ENCODE measurements at places on chromosomes 1 and 21.

DNA sequence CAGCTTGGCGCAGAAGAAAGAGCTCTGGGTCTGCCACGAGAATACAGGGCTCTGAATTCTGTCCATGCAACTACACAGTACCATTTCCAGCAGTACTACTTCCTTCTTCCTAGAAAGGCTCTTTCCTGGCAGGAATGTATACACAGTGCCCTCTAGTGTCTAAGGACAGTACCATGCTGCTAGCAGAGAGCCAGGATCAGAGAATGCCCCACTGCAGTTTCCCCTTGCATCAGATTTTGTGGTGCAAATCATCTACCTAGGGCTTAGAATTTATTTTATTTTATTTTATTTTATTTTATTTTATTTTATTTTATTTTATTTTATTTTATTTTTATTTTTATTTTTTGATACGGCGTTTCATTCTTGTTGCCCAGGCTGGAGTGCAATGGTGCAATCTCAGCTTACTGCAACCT is 50.8 kb downstream of the PAX7 start:
- peak; percentile 33 for DNase-seq

- no peak for DNase-seq
These were observed 222.6 kb downstream of the PRDM2 start for GRCh38 chr1:13922466-13923110.

DNA sequence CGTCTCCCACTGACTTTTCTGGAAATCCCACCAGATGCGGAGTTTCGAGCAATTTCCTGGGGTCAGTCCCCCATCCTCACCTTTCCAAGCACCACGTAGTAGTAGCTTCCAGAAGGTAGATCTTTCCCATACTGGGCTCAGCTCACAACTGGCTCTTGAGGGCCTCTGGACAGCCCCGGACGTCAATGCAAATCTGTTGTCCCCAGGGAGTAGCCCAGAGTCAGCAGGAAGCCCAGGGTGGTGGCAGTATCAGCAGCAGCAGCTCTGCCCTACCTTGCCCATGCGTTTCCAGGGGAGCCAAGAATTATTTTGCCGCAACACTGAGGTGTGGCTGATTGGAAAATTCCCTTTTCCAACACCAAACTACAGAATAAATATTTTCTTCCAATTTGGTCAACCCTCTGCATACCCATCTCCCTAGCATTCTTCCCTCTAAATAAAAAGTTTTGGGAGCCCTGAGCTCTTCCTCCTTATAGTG is 70.3 kb downstream of the CD46 start:
- no peak for DNase-seq

GRCh38 chr1:181104042-181104789 is 15.7 kb downstream of the IER5 start:
- no peak for DNase-seq

DNA sequence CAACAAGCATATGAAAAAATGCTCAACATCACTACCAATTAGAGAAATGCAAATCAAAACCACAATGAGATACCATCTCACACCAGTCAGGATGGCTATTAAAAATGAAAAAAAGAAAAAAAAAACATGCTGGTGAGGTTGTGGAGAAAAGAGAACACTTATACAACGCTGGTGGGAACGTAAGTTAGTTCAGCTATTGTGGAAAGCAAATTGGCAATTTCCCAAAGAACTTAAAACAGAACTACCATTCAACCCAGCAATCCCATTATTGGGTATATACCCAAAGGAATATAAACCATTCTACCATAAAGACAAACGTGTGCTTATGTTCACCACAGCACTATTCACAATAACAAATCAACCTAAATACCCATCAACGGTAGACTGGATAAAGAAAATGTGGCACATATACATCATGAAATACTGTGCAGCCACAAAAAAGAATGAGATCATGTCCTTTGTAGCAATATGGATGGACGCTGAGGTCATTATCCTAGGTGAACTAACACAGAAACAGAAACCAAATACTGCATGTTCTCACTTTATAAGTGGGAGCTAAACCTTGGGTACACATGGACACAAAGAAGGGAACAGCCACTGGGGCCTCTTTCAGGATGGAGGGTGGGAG is 49.5 kb downstream of the LYST start:
- DNase-seq = no peak

DNA sequence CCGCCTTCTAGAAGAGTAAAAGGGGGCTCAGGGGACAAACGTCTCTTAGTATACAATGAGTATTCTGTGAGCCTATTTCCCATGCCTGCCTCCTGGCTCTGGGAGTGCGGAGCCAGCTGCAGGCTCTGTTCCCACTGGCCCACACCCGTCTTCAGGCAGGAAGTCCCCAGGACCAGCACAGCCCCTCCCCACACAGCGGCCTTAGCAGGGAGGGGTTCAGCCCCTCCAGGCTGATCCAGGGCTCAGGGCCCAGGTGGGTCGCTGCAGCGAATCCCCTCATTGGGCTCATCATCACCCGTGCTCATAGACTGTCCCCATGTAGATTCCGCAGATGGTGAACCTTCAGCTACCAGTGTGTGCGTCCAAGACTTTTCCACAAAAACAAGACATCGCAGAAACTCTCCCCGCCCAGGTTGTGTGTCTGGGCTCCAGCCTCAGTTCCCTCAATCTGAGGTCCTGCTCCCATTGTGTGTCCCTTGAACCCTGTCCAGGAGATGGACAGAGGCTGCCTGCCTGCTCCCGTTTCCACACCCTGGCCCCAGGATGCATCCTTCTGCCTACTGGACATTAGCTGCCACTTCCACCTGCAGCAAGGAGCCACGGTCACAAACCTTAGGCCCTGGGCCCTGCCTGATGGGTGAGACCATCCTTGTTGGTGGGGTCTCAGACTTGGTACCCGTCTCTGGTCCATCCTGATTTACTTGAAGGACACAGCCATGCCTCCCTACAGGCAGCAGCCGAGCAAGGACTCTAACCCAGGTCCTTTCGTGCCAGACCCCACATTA is 39.4 kb downstream of the NENF start:
- DNase-seq = no peak

DNA sequence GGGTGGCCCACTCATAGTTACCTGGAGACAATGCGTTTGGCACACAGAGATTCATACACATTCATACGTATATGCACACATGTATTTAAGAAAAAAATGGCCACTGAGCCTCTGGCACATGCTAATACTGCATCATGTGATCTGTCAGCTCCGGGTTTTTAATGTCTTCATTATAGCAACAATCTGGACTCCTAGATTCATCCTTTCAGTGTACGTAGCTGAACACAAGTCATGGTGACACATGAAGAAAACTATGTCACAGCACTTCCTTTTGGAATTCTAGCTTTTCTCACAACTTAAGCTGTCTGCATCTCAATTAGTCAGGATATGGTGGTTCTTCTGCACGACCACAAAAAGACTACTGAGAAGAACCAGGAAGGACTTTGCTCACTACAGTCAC is 24.7 kb downstream of the HSF2BP start:
- DNase-seq = no peak

- no peak for DNase-seq
These were observed 30.5 kb downstream of the SIM2 start for GRCh38 chr21:36729310-36729970.

DNA sequence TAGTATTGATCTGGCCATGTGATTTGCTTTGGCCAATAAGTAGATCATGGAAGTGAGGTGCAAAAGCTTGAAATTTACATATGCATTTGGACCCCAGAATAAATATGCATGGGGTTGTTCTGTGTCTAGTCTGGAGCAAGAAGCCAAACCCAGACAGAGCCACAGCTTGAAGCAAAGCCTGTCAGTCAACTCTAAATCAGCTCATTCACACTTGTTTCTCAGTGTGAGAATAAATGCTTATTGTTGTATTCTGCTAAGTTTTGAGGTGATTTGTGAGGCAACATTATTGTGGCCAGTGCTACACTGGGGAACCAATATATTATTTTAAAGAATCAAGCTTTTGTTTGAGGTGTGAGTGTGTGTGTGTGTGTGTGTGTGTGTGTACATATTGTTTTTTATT is 12.2 kb upstream of the PGLYRP3 start:
- DNase-seq = no peak

DNA sequence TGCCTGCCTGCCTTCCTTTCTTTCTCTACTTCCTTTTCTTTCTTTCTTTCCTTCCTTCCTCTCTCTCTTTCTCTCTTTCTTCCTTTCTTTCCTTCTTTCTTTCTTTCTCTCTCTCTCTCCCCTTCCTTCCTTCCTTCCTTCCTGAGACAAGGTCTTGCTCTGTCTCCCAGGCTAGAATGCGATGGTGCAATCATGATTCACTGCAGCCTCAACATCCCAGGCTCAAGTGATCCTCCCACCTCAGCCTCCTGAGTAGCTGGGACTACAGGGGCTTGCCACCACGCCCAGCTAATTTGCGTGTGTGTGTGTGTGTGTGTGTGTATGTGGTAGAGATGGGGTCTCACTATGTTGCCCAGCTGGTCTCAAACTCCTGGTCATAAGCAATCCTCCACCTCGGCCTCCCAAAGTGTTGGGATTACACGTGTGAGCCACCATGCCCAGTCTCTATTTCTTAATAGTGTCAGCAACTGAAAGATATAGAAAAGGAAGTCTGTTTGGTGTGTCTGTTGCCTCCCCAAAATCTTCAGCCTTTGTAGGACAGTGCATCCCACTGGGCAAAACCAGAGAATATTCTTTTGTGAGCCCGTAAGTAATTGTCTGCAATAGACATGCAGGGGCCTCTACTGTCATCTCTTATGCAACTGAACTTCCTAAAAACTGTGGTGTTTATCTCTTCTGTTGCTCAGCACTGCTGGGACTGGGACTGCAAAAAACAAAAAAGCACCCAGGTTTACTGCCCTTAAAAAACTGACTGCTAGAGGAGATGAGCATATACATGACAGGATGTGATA is 20.9 kb upstream of the RAB4A start:
- DNase-seq = no peak

GRCh38 chr21:34926803-34927467 is 122.2 kb downstream of the RUNX1 start:
- DNase-seq = no peak

DNA sequence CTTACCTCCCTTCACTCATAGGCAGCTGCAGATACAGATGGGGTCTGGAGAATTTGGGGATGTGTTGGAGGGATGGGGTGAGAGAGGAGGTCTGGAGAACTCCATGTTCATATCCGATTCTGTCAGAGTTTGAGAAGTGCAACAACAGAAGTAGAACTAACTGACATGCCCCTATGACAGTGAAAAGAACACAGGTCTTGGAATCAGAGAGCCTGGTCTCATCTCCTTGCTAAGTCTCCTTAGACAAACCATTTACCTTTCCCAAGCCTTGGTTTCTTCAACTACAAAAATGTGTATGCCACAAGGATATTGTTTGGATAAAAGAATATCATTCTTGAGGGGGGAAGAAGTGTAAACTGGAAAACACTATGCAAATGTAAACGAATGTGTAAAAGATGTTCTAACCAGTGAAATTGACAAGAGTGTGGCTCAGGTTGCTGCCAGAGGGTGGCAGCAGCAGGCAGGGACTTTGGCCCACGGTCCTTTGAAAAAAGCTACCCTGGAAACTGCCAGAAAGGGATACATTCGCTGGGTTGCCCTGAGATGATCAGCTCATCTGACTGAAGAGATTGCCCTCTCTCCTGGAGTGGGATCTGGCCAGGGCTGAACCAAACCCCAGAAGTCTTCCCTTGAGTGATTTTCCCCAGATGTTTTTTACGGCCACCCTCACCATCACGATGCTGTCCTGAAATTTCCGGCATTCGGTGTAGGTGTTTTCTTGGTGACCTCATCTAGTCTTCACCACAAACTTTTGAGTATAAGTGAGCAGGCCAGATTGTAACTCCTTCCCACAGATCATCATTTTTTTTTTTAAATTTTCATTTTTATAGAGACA is 17.0 kb upstream of the CD2 start:
- DNase-seq = peak; percentile 58

GRCh38 chr1:54806931-54807611 is 5.9 kb upstream of the TTC22 start:
- no peak for DNase-seq

DNA sequence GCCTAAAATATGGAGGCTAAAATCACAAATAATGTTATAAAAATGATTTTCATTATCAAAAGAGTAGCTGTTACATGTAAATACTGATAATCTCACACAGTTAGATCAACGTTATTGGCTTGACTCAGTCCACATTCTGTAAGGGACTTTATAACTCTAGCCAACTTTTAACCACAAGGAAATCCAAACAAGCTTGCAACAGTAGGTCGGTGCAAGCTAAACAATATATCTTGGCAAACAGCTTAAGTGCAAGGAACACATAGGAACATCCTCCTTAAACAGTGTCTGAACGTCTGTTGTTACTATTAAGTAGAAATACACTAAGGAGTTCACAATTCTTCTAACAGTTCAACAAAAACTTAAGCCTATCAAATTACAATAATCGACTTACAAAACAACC is 126.7 kb downstream of the EIF4G3 start:
- DNase-seq = no peak

- no peak for DNase-seq
These were observed 70.4 kb downstream of the PLXNA2 start for GRCh38 chr1:208173749-208174148.

DNA sequence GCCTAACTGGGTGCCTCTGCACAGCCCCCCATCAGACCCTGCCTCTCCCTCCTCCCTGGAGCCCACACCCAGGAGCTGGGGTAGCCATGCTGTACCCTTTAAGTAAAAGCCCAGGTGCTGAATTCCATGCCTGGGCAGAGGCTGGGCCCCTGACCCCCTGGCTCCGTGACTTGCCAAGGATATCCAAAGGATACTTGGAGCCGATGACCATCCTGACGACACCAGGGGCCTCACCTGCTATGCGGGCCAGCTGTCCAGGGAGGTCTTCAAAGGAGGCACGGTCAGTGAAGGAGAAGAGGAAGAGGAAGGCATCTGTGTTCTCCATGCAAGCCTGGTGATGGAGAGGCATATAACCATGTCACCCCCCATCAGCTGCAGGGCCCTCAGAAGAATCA is 4.7 kb downstream of the CPLANE2 start:
- no peak for DNase-seq

DNA sequence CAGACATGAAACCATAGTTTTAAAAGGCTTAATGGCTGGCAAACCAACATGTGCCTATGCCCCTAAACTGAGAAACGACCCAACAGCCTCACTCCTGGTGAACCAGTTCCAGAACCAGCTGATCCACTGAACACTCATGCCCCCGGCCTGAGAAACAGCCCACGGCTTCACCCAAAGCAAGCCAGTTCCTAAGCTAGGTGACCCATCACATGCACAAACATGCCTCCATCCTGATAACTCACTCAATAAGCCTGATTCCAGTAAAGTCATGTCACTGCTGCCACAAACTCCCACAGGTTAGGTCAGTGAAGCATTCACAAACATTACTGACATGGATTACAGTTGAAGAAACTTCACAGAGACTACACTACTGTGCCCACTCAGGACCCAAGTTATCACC is 161.6 kb downstream of the USH2A start:
- DNase-seq = no peak

DNA sequence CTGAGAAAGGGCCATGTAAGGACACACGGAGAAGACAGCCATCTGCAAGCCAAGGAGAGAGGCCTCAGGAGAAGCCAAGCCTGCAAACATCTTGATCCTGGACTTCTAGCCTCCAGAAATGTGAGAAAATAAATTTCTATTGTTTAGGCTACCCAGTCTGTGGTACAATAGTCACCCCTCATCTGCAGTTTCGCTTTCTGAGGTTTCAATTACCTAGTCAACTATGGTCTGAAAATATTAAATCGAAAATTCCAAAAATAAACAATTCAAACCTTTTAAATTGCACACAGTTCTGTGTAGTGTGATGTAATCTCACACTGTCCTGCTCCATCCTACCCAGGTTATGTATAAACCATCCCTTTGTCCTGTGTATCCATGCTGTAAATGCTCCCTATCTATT is 52.6 kb downstream of the ZNF644 start:
- DNase-seq = no peak

GRCh38 chr1:24252185-24252780 is 65.2 kb upstream of the IFNLR1 start:
- no peak for DNase-seq

Measured in NCI-H1694 (cell line).